ENCODE measurements at places on chromosomes 4 and X.

- DNase-seq: peak; percentile 48
Measured at GRCh38 chrX:149504226-149504914, 736 bp downstream of the IDS start.

DNA sequence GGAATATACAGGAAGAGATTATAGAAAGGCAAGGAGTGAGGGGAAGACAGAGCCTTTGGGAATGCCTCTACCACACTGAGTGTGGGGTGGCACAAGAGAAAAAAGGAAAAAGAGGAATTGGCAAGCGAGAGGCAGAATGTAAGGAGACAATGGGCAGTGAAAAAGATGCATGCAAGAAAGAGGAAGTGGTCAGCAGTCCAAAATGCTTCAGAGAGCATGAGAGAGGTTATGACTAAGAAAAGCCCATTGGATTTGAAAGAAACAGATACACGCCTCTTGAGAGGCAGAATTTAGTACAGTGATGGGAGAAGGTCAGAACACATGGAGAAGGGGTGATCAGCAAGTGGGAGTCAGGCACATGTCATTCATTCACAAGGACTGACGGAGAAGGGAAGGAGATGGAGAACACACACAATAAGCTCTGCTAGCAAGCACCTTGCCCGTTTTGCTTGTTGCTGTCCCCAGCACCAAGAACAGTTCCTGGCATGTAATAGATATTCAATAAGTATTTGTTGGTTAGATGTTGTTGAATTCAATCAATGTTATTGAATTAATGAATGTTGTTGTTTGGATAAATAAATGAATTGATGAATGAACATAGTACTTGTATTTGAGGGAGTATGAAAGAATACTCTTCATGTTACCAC is 6.3 kb downstream of the DCHS2 start:
- no peak for DNase-seq

- DNase-seq: no peak
Measured at GRCh38 chrX:3443184-3443583, 96.7 kb upstream of the MXRA5 start.

DNA sequence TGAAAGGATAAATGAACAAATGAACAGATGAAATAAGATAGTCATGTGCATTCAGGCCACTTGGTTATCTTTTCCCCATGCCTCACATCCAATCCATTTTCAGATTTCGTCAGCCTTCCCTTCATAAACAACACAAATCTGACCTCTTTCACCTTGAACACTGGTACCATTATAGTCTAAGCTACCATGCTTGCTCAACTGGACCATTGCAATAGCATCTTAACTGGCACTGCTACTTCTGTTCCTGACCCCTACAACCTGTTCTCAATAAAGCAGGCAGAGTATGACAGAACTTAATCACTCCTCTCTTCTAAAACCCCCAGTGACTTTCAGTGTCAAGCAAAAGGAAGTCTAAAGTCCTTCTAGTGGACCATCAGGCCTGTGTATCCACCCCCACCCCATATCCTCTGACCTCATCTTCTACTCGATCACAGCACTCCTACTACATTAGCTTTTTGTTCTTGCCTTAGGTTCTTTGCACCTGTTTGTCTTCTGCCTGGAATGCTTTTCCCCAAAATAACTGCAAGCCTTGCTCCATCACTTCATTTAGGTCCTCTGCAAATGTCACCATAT is 40.7 kb downstream of the LARP7 start:
- no peak for DNase-seq

DNA sequence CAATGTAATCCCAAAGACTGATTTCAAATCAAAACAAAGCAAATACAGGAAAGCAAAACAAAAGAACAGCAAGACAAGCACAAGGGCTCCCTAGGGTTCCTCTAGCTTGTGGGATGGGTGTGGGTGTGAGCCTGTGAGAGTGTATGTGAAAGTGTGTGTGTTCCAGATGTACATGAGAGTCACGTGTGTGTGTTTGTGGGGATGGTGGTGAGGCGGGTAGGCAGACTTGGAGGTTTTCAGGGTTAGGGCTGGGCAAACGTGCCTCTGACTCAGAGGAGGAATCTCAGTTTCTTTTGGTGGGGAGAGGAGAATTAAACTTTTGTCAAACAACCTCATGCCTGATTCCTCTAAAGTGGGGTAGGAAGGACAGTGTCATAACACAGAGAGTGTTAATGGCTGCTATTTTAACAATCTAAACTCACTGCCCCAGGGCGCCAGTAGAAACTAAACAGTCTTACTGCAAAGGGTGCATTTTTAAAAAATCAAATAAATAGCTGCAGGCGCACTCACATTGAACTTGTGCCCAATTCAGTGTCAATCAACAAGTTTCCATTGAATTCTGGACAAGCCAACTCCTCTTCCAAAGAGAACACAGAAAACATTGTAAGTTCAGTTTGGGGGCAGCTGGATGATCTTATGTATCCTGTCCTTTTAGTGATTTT is 51.8 kb downstream of the CHRDL1 start:
- DNase-seq: no peak

- DNase-seq: no peak
Measured at GRCh38 chrX:119990556-119991004, 47.0 kb upstream of the NKAP start.

- DNase-seq: no peak
Measured at GRCh38 chrX:97367125-97367524, 483.4 kb downstream of the RPA4 start.

DNA sequence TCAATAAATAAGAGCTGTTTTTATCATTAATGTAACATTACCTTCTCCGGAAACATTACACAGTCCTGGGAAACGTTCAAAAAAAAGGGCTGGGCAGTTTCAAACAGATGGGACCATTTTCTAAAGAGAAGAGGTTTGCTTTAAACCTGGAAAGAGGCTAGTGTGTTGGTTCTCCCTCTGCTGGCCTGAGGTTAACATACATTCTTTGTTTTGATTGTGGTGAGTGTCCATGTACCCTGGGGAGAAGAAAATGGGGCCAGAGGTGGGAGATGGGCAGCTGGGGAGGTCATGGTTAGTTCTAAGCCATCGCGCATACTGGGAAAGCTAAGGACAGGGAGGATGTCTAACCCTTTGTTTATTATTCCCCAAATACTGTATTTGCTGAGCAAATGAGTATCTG is 194.7 kb downstream of the CPEB2 start:
- no peak for DNase-seq

- no peak for DNase-seq
Measured at GRCh38 chr4:152591876-152592275, 56.0 kb upstream of the FBXW7 start.

GRCh38 chrX:153992180-153992579 is 19.6 kb downstream of the TMEM187 start:
- DNase-seq: no peak

GRCh38 chrX:45743906-45744625 is 543.4 kb upstream of the DIPK2B start:
- DNase-seq: no peak

GRCh38 chrX:116241001-116241400 is 70.5 kb downstream of the AGTR2 start:
- no peak for DNase-seq

GRCh38 chr4:25928379-25929297 is 14.6 kb downstream of the SMIM20 start:
- DNase-seq: no peak

- DNase-seq: no peak
Measured at GRCh38 chr4:3869661-3870566, 103.7 kb downstream of the ADRA2C start.

GRCh38 chrX:152896450-152896849 is 1.4 kb upstream of the ZNF185 start:
- DNase-seq: no peak

DNA sequence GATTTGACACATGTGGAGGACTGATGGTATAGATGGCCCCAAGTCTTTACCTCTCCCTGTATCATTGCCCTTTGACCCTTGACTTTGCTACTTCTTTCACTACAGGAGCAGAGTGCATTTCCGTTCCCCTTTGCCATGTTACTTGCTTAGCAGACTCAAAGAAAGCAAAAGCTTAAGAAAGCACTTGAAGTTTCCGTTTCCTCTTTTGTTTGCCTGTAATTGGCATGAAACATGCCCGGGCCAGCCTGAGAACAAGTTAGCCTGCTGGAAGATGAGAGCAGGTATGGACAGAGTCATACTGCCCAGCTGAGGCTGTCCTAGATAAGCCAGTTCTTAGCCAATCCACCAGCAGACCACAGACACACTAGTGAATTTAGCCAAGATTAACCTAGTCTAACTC is 206.0 kb downstream of the BCOR start:
- DNase-seq: no peak

DNA sequence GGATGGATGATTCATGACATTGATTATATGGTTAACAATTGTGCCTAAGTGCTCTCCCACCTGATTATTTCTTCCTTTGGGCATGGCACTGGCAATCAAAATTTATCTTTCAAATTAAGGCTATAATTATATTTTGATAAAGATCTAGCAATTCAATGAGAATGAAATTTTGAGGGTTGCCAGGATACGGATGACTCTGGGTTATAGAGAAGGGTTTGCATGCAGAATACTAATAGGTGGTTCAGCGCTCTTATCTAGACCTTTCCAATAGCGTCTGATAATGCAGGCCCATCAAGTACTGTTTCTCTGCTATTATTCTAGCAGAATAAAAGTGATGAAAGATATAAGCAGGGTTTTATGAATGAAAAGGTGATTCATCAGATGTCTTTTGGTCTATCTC is 74.9 kb upstream of the SCML1 start:
- no peak for DNase-seq

DNA sequence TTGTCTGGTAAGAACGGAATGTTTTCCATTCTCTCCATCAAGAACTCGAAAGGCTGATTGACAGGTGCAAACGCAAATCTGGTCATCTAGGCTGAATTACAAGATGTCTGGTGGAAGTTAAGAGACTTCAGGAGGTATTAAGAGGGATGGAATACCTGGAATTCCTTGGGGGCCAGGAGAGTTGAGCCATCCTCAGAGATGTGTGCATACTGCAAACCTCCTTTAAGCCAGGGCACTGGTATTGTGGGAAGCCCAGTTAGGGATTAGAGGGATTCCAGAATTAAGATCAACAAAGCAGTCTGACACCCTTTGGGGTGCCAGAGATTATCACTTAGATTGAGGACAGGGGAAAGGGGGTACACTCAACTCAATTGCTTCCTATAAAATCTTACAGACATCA is 151.4 kb downstream of the VCX3A start:
- DNase-seq: no peak

- no peak for DNase-seq
Measured at GRCh38 chrX:121455890-121456289, 408.5 kb downstream of the GLUD2 start.

DNA sequence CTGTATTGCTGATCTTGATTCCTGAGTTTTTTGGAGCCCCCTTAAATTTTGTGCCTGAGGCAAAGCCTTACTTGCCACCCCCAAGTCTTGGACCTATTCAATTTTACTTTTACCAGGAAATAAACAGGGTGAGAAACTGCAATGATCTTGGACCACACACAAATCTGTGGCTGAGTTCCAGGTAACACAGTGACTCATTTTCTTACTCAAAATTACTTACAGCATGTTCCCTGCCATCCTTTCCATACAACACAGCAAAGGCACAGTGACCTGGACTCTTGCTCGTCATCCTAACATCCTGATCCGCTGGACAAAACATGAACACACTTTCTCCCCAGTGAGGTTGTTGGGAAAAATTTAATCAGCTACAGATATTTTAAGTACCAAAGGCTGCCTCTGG is 60.7 kb upstream of the S100G start:
- DNase-seq: no peak

GRCh38 chr4:185263419-185263818 is 54.0 kb downstream of the SNX25 start:
- DNase-seq: no peak

- no peak for DNase-seq
Measured at GRCh38 chr4:165288639-165289422, 38.6 kb upstream of the MSMO1 start.

DNA sequence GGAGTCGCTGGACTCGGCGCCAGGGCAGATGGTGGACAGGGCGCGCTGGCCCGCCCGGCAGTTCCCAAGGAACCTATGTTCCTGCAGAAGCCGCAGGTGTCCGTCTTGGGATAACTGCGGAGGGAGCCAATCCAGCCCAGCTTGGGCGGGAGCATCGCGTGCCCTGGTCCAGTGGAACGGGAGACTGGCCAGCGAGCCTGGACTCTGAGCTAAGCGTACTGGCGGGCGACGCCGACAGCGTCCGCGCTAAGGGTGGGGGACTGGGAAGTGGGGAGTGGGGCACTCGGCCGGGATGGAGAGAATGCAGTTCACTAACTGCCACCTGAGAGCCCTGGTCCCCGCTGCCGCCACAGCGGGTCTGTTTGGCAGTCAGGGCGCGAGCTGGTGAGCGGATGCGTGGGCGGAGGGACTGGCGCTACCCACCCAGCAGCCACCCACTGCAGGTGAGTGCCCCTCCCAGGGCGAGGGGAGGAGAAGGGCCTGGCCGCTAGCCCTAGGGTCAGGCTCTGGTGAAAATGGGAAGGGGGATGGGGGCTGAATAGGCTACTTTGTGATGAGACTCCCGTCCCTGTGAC is 1.3 kb upstream of the MAMLD1 start:
- peak; percentile 29 for DNase-seq

DNA sequence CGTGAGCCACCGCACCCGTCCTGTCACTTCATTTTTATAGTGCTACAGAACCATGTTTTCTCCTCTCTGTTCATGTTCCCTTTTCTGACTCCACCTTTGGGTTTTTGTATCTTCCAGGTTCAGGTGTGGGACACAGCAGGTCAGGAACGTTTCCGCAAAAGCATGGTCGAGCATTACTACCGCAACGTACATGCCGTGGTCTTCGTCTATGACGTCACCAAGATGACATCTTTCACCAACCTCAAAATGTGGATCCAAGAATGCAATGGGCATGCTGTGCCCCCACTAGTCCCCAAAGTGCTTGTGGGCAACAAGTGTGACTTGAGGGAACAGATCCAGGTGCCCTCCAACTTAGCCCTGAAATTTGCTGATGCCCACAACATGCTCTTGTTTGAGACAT is 12.4 kb downstream of the RAB33A start:
- DNase-seq: no peak

GRCh38 chr4:89929425-89930159 is 34.9 kb downstream of the MMRN1 start:
- DNase-seq: no peak

GRCh38 chrX:80578517-80579105 is 158.4 kb downstream of the TENT5D start:
- no peak for DNase-seq

DNA sequence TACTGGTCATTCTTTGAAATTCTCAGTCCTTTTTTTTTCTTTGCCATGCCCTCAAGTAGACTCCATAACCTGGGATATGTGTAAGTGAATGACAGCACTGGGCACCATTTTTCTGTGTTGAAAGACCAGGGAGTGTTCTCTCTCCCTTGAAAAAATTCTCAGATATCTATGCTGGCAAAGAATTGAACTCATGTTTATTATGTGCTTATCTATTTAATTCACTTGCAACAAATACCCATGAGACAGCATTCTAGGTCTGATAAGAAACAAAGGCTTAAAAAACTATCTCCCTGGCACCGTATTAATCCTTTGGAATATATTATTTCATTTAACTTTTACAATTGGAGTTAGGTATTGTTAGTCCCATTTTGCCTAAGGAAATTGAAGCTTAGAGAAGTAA is 36.7 kb downstream of the LARP7 start:
- no peak for DNase-seq

GRCh38 chrX:140431521-140431920 is 73.3 kb downstream of the SOX3 start:
- DNase-seq: no peak

- no peak for DNase-seq
Measured at GRCh38 chr4:104722467-104722866, 227.8 kb upstream of the CXXC4 start.

- no peak for DNase-seq
Measured at GRCh38 chr4:13289391-13289790, 194.7 kb downstream of the RAB28 start.

- DNase-seq: no peak
Measured at GRCh38 chrX:154441984-154442707, 1.8 kb upstream of the FAM50A start.

- no peak for DNase-seq
Measured at GRCh38 chr4:173509036-173510001, 20.7 kb downstream of the HAND2 start.

Measured in activated CD4-positive, alpha-beta T cell treated with anti-CD3 and anti-CD28 coated beads for 4 hours (primary cell).